Ovary (tissue), 10 donors: ENCODE measurements at places on chromosomes 6 and 20. TPM values are rescaled to one million over a fixed set of nuclear protein-coding genes. Genes with fewer than 3 reads are reported as not detected.

SLC22A1 gene
- total RNA-seq, result 1.9 TPM

DNA sequence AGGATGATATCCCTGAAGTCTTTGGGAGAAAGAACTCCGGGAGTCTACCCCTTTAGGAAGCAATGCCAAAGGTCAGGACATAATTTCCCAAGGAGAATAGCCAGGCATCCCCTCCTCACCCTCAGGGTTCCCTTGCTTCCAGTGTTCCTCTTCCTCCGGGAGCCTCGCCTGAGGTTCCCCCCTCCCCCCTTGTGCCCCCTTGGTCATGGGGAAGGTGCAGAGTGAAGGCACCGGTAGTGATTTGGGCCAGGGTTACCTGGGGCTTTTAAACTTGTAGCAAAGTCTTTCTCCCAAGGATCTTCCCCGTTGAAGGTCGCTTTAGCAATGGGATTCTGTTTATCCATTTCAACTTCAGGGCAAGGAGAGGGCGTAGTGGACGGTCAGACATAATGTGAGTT is 1.2 kb downstream of the ISM1 start:
- DNase-seq, result no peak
- no peaks in the 10 kb centered on the region for H3K36me3 ChIP-seq
- H3K27ac ChIP-seq, result no peak overlapping the region
- H3K27me3 ChIP-seq, result peaks cover 2% of the 10 kb centered on the region

DNA sequence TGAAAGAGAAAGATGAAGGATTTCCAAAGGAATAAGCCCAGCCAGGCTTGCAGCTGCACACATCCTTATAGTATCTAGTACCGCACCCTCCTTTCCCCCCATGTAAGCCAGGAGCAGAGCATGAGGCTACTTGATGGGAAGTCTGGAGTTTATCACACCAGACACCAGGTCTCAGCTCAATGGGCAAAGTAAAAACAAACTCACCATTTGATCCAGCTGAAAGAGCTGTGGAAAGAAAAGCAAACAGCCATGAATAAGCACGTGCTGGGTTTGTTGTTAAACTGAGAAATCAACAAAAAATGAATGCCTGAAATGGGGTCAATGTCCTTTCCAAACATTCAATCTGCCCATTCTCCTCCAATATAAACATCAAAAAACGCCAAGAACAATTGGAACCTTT is 50.6 kb upstream of the MAP7 start:
- no peak overlapping the region for H3K4me3 ChIP-seq
- H3K4me1 ChIP-seq, result peaks cover 20% of the 10 kb centered on the region
- H3K36me3 ChIP-seq, result no peaks in the 10 kb centered on the region
- no peak for DNase-seq
- H3K27ac ChIP-seq, result no peak overlapping the region

MYB gene
- 1.2 TPM for total RNA-seq

- H3K27me3 ChIP-seq, result no peaks in the 10 kb centered on the region
- H3K4me1 ChIP-seq, result no peaks in the 10 kb centered on the region
- no peak overlapping the region for H3K4me3 ChIP-seq
- H3K36me3 ChIP-seq, result no peaks in the 10 kb centered on the region
- H3K27ac ChIP-seq, result no peak overlapping the region
- DNase-seq, result no peak
Measured at GRCh38 chr6:160798625-160799024, 96.6 kb downstream of the PLG start.

- H3K27me3 ChIP-seq, result no peaks in the 10 kb centered on the region
- no peak overlapping the region for H3K4me3 ChIP-seq
- no peaks in the 10 kb centered on the region for H3K36me3 ChIP-seq
- DNase-seq, result no peak
- no peaks in the 10 kb centered on the region for H3K4me1 ChIP-seq
- H3K27ac ChIP-seq, result no peak overlapping the region
Measured at GRCh38 chr6:127570739-127571389, 6.1 kb upstream of the C6orf58 start.

GRCh38 chr6:76533661-76534060 is 461.2 kb upstream of the IMPG1 start:
- no peaks in the 10 kb centered on the region for H3K4me1 ChIP-seq
- no peaks in the 10 kb centered on the region for H3K27me3 ChIP-seq
- H3K4me3 ChIP-seq, result no peak overlapping the region

- DNase-seq, result no peak
- H3K27ac ChIP-seq, result no peak overlapping the region
Measured at GRCh38 chr6:62763125-62763912, 447.9 kb upstream of the FKBP1C start.

RNGTT gene
- total RNA-seq, result 13.9 TPM

DNA sequence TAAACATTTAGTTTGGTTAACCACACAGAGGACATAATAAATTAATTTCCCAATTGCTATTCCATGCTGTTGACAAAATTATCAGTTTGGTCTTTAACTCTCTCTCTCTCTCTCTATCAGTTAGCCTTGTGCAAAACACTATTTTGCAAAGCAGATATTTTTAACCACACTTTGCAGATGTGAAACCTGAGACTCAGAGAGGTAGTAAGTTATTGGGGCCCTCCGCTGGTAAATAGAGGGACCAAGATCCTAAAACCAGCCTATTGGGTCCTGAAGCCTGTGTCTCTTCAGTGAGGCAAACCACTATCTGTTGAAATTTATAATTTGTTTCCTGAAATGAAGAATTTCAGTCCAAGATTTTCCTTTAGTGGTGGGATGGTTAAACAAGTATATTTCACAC is 231.0 kb downstream of the SOD2 start:
- no peaks in the 10 kb centered on the region for H3K4me1 ChIP-seq
- no peak for DNase-seq
- no peak overlapping the region for H3K4me3 ChIP-seq
- H3K36me3 ChIP-seq, result no peaks in the 10 kb centered on the region
- no peak overlapping the region for H3K27ac ChIP-seq
- no peaks in the 10 kb centered on the region for H3K27me3 ChIP-seq

DNA sequence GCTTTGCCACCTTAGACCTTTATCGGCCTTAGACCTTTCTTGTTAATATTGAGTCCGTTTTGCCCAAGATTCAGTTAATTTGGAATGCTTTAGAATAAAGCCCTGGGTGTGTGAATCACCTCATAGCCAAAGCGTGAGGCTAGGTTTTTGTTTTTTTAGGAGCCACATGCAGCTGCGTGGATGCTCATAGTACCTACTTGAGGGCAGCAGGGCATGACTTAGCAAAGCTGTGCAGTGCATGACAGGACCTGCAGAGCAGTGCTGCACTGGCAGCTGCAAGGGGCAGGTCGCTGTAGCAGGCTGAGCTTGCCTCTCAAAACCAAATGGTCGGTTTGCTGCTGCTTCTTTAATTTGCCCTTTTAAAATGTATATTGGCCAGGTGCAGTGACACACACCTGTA is 116.1 kb downstream of the JAG1 start:
- H3K4me1 ChIP-seq, result peaks cover 3% of the 10 kb centered on the region
- DNase-seq, result no peak
- no peaks in the 10 kb centered on the region for H3K36me3 ChIP-seq
- no peaks in the 10 kb centered on the region for H3K27me3 ChIP-seq
